Neural crest cell (in vitro differentiated cells): ENCODE measurements at places on chromosomes 4 and X.

DNA sequence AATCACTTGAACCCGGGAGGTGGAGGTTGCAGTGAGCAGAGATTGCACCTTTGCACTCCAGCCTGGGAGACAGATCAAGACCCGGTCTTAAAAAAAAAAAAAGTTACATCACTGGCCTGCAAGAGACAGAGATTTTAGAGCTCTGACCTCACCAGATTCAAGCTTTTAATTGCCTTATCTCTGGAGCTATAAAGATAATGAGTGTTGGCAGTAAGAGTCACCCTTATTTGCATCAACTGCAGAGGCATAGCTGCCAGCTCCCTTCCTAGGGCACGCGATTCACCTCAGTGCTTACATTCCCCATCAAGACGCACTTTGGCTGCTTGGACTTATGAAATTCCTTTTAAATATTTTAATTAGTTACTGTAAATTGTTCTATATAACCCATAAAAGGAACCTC is 12.5 kb upstream of the SPATA4 start:
- DNase-seq = no peak

GRCh38 chr4:181688872-181689271 is 554.3 kb upstream of the TENM3 start:
- no peak for DNase-seq

GRCh38 chr4:85726555-85726954 is 251.6 kb downstream of the ARHGAP24 start:
- DNase-seq = no peak

GRCh38 chr4:2806390-2807355 is 13.8 kb downstream of the SH3BP2 start:
- DNase-seq = no peak

DNA sequence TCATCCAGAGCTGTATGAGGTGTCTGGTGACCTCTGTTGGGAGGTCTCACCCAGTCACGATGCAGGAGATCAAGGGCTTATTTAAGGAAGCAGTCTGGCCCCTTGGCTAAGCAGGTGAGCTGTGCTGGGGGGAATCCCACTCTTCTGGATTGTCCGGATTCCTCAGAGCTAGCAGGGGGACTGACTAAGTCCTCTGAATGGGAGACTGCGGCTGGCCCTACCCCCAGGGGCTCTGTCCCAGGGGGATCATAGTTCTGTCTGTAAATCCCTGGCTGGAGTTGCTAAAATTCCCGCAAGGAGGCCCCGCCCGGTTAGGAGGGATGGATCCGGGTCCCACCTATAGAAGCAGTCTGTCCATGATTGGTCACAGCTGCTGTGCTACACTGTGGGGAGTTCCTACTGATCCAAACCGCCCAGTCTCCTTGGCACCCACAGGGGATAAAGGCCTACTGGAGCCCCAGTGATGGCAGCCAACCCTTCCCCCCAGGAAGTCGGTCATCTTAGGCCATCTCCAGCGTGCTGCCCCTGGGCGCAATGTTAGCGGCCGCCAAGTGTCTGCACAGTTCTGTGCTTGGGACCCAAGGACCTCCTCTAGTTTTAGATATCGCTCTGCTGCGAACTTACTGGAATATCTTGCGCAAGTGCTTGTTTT is 118.2 kb upstream of the KLF8 start:
- DNase-seq = no peak
